ENCODE measurements at places on chromosomes 7 and 10.

- no peak for DNase-seq
These were observed 82.7 kb downstream of the ZRANB1 start for GRCh38 chr10:125024497-125025234.

DNA sequence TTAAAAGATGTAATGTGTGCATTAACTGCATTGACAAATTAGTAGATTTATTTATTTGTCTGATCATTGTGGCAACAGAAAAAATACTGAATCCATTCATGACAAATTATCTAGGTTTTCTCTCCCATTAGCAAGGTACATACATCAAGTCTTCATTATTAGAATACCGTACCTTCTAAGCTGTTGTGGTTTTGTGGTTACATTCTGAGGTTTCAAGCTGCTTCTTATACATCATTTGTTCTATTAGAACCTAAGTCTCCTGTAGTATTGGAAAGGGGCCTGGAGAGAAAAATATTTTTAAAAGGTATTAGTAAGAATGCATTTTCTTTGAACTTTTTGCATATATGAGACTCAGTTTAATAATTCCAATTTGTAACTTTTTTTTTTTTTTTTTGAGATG lies 26.3 kb upstream of the CACNB2 start:
- DNase-seq: no peak

DNA sequence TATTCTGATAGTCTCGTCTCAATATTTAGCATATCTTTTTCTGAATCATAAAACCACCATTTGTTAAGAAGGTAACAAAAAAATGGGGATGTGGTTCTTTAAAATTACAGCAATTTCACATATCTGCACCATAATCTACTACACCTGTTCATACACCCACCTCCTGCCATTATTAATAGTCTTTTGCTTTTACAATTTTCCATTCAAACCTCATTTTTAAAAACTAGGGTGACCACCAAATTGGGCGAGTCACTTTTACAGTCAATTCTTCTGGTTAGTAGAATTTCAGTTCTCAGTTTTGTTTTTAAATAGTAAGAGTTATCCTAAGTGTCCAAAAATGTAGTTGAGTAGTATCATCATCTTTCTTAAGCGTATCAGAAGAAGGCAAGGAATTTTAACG lies 48.4 kb upstream of the GSAP start:
- DNase-seq: peak; percentile 16

- DNase-seq: no peak
These were observed 297.5 kb upstream of the NRP1 start for GRCh38 chr10:33631991-33632390.

GRCh38 chr7:80054356-80054755 lies 80.3 kb upstream of the GNAI1 start:
- no peak for DNase-seq

DNA sequence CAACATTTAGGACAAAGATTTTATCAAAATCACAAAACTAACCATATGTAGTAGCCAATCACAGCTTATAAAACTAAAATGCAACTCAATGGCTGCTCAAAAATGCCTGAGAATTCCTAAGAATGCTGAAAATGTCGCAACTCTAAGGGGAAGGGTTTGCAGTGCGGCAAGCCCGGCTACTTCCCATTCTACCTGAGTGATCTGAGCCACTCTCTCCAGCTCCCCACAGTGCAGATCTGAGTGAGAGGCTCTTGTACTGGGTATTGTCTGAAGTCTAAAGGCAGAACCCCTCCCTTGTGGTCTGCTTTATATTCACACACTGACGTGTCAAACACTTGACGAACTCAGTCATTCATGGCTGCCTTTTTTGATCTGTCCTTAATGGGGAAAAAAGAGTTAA lies 28.9 kb downstream of the RAB11FIP2 start:
- no peak for DNase-seq

DNA sequence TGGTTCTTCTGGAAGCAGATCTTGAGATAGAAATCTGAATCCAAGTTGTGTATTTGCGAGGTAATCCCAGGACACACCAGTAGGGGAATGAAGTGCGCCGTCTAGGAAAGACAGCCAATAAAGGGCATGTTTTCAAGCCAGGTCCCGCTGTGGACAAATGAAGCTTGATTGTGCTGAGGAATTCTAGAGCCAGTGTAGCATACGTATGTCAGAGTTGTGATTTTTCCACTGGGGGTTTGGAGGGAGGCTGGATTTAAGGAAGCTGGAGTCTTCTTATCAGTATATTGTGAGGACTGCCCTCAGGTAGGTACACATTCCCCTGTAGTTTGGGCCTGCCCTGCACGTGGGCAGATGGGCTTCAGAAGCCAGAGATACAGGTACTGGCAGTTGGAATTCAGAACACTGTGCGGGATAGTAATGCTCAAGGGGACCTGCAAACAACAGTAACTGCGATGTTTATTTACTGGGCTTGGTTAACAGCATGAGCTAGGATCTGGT lies 50.9 kb downstream of the GALNT11 start:
- no peak for DNase-seq

Data from GM12892 (cell line).